ENCODE measurements at places on chromosomes 12 and 14.

GRCh38 chr14:85281921-85282320 lies 248.0 kb upstream of the FLRT2 start:
- no peak for DNase-seq

DNA sequence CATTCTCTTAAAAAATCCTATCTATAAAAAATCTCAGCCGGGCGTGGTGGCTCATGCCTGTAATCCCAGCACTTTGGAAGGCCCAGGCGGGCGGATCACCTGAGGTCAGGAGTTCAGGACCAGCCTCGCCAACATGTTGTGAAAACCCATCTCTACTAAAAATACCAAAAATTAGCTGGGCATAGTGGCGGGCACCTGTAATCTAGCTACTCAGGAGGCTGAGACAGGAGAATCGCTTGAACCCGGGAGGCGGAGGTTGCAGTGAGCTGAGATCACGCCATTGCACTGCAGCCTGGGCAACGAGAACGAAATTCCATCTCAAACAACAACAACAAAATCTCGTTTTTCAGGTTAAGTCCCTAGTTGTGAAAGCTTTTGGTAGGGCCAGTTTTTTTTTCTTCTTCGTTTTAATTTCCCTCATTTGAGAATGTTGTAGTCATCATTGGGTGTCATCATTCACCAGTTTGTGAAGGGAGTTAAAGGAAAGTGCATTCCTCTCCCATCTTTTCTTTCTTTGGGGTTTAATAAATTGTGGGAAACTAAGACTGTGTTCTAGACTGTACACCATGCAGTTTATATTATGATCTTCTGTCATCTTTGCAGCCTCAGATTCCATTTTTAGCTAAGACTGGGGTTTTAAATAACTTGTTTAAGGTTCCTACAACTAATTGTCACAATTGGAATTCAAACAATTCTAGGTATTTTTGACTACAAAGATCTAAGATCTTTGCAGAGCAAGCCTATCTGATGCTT lies 23.9 kb downstream of the MDM2 start:
- no peak for DNase-seq

DNA sequence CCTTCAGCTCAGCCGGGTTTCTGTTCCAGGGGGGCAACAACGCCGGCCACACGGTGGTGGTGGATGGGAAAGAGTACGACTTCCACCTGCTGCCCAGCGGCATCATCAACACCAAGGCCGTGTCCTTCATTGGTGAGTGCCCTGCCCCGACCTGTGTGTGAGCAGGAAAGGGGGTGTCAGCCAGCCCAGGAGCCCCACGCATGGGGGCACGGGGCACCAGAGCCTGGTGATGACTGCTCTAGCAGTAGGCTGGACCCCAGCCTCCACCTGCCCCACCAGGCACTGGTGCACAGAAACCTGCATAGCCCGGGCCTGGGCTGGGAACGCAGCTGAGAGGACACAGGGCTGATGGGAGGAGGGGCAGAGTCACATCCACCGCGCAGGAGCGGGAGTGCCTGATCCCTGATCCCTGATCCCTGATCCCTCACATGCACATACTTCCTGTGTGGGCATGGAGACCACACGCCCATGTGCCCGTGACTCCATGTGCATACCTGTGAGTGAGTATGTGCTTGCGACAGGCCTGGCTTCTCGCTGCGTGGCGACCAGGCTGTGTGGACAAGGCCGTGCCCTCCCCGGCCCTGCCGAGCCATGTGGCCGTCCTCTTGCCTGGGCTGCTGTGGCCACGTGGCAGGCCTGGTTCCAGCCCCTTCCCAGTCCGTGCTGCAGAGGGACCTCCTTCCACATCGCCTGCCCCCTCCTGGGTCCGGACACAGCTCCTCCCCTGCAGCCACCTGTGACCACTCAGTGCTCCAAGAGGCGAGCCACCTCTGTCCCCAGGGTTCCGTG lies 11.2 kb downstream of the ADSS1 start:
- no peak for DNase-seq

GRCh38 chr12:119115296-119115905 lies 63.3 kb upstream of the HSPB8 start:
- peak; percentile 39 for DNase-seq

DNA sequence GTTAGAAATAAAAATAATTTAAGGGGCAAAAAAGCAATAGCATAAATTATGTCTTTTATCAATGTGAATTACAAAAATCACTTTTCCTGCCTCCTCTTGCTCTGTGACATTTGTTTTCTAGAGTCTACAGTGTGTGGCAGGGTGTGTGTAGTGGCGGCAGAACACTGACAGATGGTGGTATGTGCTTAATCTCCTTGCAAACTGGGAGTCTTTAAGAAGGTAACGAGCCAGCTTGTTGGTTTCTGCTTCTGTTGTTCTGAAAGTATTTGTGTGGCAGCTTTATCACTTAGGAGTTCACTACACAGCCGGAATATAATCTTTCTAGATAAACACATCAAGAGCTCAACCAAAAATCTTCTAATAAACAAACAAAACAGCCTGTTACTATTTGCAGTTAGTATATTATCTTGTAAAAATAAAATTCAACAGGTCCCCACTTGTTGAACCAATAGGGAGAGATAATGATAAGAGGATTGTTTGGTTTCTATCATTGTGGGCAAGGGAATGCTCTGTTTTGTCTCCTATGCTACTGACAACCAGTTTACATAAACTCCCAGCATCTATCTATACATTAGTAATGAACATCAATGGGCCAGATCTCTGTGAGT lies 13.0 kb downstream of the CDKL1 start:
- no peak for DNase-seq

DNA sequence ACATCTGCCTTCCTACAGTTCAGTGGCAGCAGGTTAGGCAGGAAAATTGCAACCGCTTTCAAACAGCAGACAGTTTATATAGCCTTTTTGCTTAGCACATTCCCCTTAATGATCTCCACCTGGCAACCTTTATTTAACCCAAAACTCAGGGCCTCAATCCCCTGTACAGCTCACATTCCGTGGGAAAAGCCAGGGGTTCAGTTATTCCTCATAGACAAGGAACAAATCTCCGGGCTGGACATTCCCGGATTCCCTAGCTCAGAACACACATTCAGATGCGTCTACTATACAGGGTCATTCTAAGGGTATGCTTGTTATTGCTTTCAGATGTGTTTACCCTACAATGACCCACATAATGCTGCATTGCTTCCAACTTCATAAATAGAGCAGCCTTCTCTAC lies 73.8 kb upstream of the DCN start:
- DNase-seq = no peak

GRCh38 chr12:130431176-130431575 lies 93.5 kb downstream of the PIWIL1 start:
- DNase-seq = no peak

DNA sequence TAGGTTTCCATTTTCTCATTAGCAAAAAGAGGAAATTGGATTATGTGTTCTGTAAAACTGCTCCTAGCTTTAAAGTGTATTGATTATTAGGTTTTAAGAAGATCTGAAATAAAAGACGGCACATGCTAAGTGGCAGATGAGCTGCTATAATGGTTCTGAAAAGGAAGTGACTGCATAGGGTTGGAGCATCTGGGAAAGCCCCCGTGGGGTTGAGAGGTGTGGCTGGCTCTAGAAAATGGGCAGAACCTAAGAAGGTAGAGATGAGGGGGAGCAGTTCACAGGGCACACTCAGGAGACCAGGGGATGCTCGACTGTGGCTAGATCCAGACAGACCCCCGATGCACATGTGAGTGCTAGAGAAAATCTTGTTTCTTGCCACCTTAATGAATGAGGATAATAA lies 1.9 kb downstream of the IFNG-AS1 start:
- DNase-seq = no peak

- peak; percentile 48 for DNase-seq
Measured at GRCh38 chr12:79737875-79738718, 47.3 kb upstream of the PAWR start.

DNA sequence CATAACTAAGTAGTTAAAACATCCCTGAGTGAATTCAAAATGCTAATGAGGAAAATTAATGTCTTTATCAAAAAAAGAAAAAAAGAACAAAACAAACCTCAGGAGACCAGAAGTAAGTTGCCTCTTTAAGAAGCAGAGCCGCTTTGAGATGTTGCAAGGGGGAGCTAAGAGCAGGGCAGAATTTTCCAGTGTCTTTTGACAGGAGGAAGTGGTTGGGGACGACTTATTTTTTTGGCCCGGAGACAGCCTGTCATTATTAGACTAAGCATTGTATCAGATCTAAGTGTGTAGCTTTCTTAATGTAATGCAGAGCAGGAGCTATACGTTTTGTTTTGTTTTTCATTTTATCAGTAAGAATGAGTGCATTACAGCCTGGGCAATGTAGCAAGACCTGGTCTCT lies 206.6 kb downstream of the CACNA1C start:
- DNase-seq = no peak

DNA sequence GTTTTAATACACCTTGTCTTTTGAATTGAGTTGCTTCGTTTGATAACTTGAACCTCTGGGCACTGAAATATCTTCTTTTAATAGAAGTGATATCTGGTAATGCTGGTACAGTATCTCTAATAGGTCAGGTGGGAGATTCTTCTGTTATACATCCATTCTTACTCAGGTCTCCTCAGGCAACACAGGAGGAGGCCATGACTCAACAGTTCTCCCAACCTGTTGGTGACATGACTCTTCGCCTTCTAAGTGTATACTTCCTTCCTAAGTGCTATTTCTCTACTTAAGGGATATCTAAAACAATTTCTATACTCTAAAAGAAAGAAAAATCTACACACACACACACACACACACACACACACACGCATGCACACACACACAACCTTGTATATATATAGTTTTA lies 509.1 kb downstream of the PCNX1 start:
- no peak for DNase-seq

- no peak for DNase-seq
Measured at GRCh38 chr14:100332797-100333196, 9.7 kb downstream of the SLC25A47 start.

- peak; percentile 95 for DNase-seq
Measured at GRCh38 chr12:108804271-108804953, 53.0 kb downstream of the SSH1 start.

GRCh38 chr14:22200977-22201605 lies 387.9 kb downstream of the DAD1 start:
- DNase-seq = peak; percentile 30

DNA sequence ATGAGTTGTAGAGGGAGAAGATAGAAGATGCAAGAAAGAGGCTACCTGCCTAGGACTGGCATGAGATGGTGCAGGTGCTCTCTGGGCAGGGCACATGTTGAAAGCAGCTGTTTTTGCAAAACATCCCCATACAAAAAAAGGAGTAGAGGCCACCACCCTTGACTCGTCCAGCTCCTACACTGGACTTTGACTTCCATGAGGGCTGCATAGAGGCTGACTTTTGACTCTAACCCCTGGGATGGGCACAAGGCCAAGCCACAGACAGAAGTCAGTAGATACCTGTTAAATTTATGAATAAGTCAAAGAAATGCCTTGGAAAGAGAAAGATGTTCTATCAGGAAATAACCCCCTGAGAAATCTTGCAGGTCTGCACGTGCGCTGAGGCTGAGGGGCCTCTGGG lies 1139.1 kb upstream of the TMEM132C start:
- DNase-seq = no peak

DNA sequence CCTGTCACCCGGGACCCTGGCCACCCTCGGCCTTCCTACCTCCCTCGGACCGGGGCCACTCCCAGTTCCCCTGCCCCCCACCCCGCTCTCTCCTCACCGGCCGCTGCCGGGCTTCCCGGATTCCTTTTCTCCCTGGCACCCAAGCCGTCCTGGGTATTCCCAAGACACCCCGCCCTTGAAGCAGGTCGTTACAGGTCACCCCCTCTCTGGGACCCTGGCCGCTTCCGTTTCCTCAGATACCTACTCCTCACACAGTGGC lies 493 bp downstream of the NUMB start:
- DNase-seq = no peak

- DNase-seq = no peak
Measured at GRCh38 chr12:58378028-58378427, 436.7 kb downstream of the ATP23 start.

DNA sequence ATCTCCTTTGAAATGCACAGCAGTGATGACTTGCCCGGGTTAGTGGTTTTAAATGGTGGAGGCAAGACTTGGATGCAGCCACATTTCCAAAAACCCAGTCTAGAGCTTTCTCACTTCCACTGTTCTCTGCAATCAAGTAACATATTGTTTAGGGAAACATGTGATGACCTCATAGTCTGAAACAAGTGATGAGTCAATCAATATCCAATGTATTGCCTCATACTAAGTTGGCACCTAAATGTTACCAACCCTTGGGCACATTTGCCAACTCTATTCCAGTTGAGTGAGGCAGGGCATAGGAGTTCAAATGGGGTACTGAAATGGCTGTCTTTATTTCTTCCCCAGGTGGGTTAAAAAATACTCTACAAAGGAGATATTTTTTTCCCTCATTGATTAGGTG lies 1105.4 kb downstream of the VRK1 start:
- no peak for DNase-seq

DNA sequence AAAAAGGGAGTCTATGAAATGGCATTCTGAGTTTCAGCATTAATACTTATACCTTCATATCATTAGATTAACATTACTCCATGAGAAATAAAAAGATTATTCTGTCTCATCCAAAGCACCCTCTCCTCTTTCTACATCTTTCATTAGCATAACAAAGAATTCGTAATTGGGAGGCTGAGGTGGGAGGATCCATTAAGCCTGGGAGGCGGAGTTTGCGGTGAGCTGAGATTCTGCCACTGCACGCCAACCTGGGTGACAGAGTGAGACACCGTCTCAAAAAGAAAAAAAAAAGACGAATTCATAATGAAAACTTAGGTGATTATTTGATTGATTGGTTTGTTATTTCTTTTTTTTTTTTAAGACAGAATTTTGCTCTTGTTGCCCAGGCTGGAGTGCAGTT lies 1.8 kb upstream of the CDK17 start:
- no peak for DNase-seq

- DNase-seq = peak; percentile 20
Measured at GRCh38 chr12:40325349-40325960, 100.7 kb downstream of the LRRK2 start.

DNA sequence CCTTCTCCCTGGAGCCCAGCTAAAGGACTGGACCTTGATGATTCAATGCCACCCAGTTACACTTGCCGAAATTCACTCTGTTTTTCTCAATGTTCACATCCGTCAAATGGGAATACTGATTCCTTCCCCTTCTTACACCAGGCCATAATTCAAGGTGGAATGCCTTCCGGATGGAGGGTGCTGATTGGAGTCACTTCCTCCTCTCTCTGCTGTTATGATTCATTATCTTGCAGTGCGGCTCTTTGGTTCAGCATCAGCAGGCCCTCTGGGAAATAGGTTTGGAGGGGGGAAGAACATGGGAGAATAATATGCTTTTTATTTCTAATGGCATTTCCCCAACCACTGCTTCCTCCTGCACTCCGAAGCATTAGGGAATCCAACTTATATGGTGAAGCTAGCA lies 390.6 kb upstream of the TBX3 start:
- DNase-seq = no peak

GRCh38 chr14:32068708-32069107 lies 8.4 kb upstream of the ARHGAP5 start:
- no peak for DNase-seq

DNA sequence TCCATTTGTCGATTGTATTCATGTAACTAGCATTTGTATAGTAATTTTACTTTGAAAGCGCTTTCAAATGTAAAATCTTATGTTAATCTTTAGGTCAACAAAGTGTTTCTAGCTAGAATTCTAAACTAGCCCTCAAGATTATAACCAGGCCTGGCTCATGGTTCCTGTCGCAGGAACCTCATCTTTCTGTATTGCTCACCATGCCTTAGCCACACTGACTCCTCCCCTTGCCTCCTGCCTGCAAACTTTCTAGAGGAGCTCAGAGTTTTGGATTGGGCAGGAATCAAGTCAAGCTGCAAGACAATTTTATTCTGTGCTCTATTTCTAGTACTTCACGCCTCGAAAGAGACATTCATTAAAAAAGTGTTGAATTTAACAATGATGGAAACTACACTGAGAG lies 99.8 kb downstream of the TGFB3 start:
- peak; percentile 34 for DNase-seq

All from LHCN-M2 (cell line).